Hair follicle dermal papilla cell (primary cell): ENCODE measurements at places on chromosomes 16 and 17. TPM values are rescaled to one million over a fixed set of nuclear protein-coding genes. Genes with fewer than 3 reads are reported as not detected.

The UTP4 gene
- 23.6 and 27.7 TPM in 2 replicates for total RNA-seq

The SYT17 gene
- total RNA-seq: 0.12 and 0.65 TPM in 2 replicates

The HSPB9 gene
- not detected in 2 replicates for total RNA-seq

The C16orf96 gene
- under 0.01 and 0.12 TPM in 2 replicates for total RNA-seq

The ACAP1 gene
- total RNA-seq: 0.97 TPM in 1 of 2 replicates, not detected in the other

The ZNF778 gene
- total RNA-seq: 13.6 and 14.0 TPM in 2 replicates

The TBC1D3C gene
- 1.3 TPM in 1 of 2 replicates, not detected in the other for total RNA-seq

The PER1 gene
- total RNA-seq: 12.3 and 17.2 TPM in 2 replicates

The PRDM7 gene
- total RNA-seq: not detected in 2 replicates

The CRYM gene
- total RNA-seq: 0.24 and 0.49 TPM in 2 replicates

The CLEC19A gene
- total RNA-seq: not detected in 2 replicates

The MPRIP gene
- 121 and 125 TPM in 2 replicates for total RNA-seq

The PDP2 gene
- total RNA-seq: 12.8 and 17.8 TPM in 2 replicates

The KCNH6 gene
- not detected in 2 replicates for total RNA-seq

The SPATA22 gene
- 0.49 and 0.85 TPM in 2 replicates for total RNA-seq

The RAB37 gene
- total RNA-seq: 0.49 and 0.85 TPM in 2 replicates

The KRTAP4-3 gene
- not detected in 2 replicates for total RNA-seq

The TSPOAP1 gene
- total RNA-seq: 1.9 and 2.1 TPM in 2 replicates

The KCNJ12 gene
- 0.49 and 0.61 TPM in 2 replicates for total RNA-seq
